ENCODE measurements at places on chromosomes 16 and 17. TPM values are rescaled to one million over a fixed set of nuclear protein-coding genes. Genes with fewer than 3 reads are reported as not detected.

Gene TP53TG3C
- total RNA-seq: not detected

Gene PRR35
- 0.10 TPM for total RNA-seq

Gene HS3ST3A1
- 1.5 TPM for total RNA-seq

Gene CLEC19A
- not detected for total RNA-seq

DNA sequence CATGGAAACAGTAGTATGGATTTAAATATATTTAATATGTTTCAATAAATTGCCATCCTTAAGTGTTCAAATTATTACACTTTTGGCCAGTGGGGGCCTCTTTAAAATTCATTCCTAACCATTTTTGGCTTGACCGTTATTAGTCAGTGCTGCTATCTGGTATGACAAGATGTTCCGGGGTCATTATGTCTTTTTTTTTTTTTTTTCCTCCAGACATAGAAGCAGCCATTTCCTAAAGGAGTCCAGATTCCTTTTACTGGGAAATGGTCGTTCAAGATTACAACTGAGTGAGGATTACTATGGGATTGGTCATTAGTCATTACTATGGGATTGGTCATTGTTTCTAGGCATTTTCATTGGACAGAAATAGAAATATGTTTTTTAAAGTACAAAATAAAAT, 53.4 kb downstream of the NF1 start:
- no peak for DNase-seq

DNA sequence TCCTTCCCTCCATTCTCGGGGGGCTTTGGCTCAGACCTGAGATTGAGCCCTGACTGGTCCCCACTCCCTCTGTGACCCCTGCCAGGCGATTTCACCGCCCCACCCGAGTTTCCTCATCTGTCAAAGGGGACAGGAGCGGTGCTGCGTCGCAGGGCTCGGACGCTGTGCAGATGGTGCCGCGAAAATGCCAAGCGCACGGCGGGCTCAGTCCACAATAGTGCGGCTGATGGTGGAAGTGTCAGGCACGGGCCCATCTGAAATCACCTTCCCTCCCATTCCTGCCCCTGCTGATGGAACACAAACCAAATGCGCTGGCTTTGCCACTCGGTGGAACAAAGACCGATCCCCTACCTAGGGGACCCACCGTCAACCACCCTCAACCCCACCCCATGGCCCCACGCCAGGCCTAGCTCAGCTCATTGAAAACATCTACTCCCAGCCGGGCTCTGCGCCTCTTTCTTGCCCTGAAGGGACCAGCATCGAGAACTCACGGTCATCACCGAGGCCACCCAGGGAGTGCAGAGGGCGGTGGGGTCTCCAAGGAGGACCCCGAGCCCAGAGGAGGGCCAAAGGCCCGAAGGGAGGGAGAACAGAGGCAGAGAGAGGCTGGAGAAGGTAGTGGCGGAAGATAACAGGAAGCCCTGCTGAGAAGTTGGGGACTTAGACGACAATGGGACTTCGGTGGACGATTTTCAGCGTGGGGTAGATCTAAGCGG, 1.4 kb downstream of the CARHSP1 start:
- DNase-seq: no peak

DNA sequence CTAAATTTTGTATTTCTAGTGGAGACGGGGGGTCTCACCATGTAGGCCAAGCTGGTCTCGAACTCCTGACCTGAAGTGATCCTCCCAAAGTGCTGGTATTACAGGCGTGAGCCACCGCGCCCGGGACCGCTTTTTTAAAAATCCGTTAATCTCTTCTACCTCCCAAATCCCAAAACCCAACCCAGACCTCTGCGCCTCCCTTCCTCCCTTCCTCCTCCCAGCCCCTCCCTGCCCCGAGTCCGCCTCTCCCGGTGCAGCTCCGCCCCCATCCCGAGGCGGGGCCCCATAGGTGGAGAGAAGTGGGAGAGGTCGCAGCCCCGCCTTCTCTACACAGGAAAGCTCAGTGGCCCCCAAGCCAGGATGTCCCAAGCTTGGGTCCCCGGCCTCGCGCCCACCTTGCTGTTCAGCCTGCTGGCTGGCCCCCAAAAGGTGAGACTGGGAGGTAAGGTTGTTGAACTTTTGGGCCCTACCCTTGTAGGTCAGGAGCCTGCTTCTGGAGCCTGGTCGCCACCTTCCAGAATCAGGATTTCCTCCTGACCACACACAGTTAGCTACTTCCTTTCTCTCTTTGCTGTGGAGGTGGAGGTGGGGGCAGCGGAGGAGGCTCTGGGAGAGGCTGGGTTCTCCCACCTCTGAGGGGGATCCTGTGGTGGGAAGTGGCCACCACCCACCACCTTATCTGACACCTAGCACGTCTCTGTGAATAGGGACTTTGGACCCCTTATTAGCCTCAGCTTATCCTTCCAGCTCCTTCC, at the start of gene TMEM92:
Gene TMEM92 (plus strand): TSS at position 325 of the 755 bp plus-strand sequence. CDS start 36 bp downstream, at position 361.
- no peak for DNase-seq

DNA sequence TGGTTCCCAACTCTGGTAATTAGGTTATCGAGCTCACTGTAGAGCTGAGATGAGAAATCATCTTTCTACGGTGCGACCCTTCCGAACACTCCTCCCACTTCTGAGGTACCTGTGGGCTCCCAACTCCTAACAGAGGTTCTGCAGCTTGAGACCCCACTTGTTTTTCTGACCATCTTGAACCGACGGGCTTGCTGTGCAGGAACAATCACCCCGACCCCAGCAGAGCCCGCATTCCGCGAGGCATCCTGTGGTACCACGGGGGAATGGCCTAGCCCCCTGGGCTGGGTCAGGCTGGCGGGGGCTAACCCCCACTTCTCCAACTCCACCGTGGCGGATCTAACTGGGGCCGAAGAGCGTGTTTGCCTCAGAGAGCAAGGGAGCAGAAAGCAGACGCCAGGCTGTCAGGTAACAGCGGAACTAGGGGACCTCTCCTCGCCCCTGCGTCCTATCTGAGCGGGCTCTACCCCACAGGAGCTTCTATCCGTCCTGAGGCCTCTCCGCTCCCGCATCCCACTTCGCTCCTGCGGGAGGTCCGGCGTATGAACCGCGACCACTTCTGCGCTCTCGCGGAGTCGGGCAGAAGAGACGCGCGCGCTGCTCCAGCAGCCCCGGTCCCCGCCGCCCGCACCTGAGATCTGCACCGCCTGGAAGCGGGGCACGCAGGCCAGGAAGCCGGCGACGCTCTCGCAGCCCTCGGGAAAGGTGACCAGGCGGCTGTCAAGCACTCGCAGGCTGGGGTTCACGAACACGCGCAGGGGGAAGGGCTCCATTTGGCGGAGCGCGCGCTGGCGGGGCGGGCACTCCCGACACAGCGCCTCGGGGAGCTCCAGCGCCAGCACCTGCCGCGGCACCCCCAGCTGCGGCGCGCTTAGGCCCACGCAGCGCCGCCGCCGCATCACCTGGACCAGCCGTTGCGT, 761 bp downstream of the PDF start:
- peak; percentile 59 for DNase-seq

DNA sequence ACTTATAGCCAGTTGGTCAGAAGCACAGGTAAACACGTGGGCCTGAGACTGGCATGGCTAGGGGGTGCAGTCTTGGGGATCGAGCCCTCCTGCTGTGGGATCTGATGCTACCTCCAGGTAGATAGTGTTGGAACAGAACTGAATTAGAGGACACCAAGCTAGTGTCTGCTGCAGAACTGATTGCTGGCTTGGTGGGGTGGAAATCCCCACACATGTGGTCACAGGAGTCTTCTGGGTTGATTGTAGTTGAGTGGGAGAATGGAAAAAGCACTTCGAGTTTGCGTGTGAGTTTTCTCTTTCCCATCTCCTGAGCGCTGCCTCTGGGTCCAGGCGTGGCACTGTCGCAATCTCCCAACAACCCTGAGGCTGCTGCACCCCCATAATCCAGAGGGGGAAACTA, 8.0 kb upstream of the SPATA32 start:
- DNase-seq: no peak

All from activated T-cell treated with anti-CD3 and anti-CD28 coated beads, Interleukin-2, amount 50 U/mL, for 72 hours (primary cell).